Effector memory CD8-positive, alpha-beta T cell (primary cell): ENCODE measurements at places on chromosomes 3 and 15.
A peak's percentile ranks its signal among the peaks of the same experiment; 100 is the strongest.

DNA sequence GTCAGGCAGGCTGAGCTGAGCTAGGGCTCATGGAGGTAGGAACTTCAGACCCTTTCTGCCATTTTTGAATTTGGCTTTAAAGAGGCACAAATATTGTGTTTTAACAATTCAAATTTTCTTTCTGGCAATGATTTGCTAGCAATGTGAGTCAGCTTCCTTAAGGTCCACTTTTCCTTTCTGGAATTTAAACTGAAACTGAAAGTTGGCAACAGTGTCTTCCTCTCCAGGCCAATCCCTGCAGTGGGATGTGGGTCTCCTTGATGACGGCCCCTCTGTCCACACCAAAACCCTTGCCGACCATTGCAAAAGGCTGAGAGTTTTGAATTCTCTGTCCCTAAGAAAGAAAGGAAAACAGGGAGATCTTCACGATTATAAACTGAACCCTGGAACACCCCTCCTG is 27.1 kb downstream of the RPSA start:
- H3K27me3 ChIP-seq, result peaks cover 20% of the 10 kb centered on the region
- no peak for DNase-seq
- H3K4me3 ChIP-seq, result no peak overlapping the region
- no peaks in the 10 kb centered on the region for H3K4me1 ChIP-seq
- no peaks in the 10 kb centered on the region for H3K36me3 ChIP-seq

GRCh38 chr15:70508561-70509281 is 254.6 kb downstream of the UACA start:
- no peak for DNase-seq
- H3K36me3 ChIP-seq, result peaks cover 4% of the 10 kb centered on the region
- peaks cover 38% of the 10 kb centered on the region for H3K4me1 ChIP-seq
- H3K4me3 ChIP-seq, result peak overlapping the region; percentile 73

GRCh38 chr3:173893066-173893465 is 495.5 kb downstream of the NLGN1 start:
- H3K4me1 ChIP-seq, result no peaks in the 10 kb centered on the region
- no peaks in the 10 kb centered on the region for H3K36me3 ChIP-seq
- H3K4me3 ChIP-seq, result no peak overlapping the region
- H3K27ac ChIP-seq, result no peak overlapping the region

DNA sequence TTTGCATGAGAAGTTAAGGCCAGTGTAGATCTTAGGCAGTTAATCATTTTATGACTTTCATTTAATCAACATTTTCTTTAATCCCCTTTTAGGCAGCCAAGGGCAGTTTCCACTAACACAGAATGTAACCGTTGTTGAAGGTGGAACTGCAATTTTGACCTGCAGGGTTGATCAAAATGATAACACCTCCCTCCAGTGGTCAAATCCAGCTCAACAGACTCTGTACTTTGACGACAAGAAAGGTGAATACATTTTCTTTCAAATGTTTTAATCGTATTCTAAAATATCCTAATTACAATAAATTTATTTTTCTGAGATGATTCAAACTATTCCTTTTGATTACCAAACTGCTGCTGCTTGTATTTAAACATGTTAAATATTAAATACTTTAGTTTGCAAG is 843.2 kb downstream of the CADM2 start:
- no peak overlapping the region for H3K27ac ChIP-seq
- no peak overlapping the region for H3K4me3 ChIP-seq
- H3K27me3 ChIP-seq, result no peaks in the 10 kb centered on the region
- DNase-seq, result no peak

DNA sequence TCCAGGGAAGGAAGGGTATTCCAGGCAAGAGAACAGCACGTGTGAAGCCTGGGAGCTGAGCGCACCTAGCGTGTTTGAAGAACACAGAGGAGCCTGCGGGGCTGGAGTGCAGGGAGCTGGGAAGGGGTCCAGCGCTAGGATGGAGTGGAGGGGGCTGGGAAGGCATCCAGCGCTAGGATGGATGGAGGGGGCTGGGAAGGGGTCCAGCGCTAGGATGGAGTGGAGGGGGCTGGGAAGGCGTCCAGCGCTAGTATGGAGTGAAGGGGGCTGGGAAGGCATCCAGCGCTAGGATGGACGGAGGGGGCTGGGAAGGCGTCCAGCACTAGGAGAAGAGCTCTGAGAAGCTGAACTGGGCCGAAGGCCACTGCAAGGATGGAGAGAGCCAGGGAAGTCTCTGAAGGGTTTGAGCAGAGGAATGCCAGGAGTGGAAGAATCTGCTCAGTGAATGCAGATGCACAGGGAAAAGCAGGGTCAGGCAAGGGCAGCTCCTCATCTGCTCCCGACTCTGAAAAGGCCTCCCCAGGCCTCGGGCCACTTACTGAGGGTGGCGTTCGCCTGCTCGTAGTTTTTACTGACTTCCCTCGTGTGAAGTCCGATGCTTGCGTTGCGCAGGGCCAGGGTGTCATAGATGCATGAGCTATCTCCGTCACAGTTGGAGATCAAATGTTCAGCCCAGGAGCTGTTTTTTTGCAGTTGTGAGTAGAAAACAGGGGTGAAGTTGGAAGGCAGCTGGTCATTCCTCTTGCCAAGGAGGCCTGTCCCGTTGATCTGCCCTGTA is 39.8 kb downstream of the MUC20 start:
- H3K4me1 ChIP-seq, result peaks cover 13% of the 10 kb centered on the region
- peaks cover 3% of the 10 kb centered on the region for H3K36me3 ChIP-seq
- H3K27ac ChIP-seq, result no peak overlapping the region
- no peak overlapping the region for H3K4me3 ChIP-seq

DNA sequence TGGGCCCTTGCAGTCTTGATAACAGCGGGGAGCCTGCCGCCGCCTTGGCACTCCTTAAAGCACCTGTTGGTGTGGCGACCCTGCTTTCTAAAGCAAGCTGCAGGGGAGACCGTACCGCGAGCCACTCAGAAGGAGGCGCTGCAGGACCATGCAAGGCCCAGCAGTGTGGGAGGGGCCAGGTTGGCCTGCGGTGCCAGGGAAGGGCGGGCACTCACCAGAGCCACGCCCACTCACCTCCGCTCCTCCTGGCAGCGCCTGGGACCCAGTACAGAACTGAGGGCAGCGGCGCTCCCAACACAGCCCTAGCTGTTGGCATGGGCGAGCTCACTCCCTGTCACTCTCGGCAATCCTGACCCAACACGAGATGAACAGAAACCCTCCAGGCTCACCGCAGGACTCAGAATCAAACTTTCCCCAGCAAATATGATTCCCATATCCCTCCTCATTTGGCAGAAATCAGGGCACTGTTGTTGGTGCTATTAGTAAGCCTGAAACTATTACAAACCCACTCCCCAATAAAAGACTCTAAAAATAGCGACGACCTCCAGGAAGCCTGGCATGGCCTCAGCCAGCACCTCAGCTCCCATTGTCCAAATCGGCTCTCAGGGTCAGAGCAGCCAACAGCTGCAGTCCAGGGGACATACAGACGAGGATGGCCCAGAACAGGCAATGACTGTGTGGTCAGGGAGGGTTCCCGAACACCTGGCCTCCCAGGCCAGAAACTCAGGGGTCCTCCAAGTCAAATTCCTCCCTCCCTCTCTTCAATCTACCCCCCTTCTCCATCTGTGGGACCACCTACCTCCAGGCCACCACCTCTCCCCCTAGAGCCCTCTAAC is 77.2 kb downstream of the TBC1D2B start:
- H3K36me3 ChIP-seq, result peaks cover 57% of the 10 kb centered on the region
- peaks cover 13% of the 10 kb centered on the region for H3K4me1 ChIP-seq
- no peaks in the 10 kb centered on the region for H3K27me3 ChIP-seq

DNA sequence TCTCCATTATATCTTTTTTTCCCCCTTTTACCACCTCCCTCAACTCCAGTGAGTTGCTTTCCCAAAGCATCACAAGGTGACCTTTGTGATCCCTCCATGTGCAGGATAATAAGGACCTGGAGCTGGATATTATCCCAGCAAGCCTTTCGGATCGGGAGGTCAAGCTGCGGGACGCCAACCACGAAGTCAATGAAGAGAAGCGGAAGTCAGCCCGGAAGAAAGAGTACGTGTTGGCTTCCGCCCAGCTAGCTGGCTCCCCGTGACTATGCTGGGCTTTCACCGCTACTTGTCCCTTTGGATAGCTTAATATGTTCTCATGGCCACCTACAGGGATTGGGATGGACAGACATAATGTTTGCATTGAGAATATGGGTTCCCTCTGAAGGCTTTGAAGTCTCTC is 273.7 kb upstream of the UMPS start:
- no peaks in the 10 kb centered on the region for H3K4me1 ChIP-seq
- H3K4me3 ChIP-seq, result no peak overlapping the region
- no peak for DNase-seq
- H3K27me3 ChIP-seq, result peaks cover 58% of the 10 kb centered on the region
- H3K36me3 ChIP-seq, result no peaks in the 10 kb centered on the region

DNA sequence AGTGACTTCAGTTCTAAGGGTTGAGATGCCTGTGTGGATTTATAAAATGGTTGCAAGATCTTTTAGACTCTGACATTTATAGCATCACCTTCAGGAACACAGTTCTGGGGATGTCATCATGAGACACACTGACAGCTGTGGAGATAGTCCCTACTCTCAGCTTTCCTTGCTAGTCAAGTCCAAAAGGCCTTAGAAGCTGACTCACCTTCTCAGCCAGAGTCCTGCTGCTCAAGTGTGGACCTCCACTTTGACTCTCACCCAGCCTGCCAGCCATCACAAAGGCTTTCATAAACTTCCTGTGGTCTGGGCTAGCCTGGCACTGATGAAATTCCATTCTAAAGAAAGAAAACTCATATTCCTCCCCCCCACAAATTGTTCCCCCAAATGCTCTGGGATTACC is 44.8 kb downstream of the TMEM39A start:
- no peak overlapping the region for H3K4me3 ChIP-seq
- H3K36me3 ChIP-seq, result no peaks in the 10 kb centered on the region
- DNase-seq, result no peak
- H3K4me1 ChIP-seq, result no peaks in the 10 kb centered on the region

DNA sequence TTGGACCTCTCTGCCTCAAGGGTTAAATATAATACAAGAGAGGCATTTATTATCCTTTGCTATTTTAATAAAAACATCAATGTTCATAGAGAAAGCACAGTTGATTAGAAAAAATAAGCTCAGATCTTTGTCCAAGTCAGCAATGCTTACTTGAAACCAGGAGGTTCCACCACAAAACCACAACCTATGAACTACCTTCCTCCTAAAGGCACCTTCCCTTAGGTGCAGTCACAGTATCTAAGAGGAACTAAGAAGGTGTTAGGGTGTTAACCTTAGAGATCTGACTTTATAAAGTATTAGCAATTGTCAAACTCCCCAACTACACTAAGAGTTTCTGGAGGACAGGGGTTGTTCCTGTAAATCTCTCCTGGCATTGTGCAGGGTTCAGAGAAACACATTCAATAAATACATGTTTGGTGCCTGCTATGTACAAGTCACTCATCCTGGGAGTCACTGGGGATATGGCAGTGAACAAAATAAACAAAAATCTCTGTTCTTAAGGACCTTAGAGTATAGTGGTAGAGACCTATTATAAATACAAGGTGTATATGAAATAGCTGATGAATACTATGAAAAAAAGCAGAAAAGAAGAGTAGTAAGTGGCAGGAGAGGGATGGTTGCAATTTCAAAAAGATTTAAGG is 208.6 kb downstream of the NFKBIZ start:
- H3K27ac ChIP-seq, result peak overlapping the region; percentile 33
- H3K27me3 ChIP-seq, result no peaks in the 10 kb centered on the region
- no peaks in the 10 kb centered on the region for H3K36me3 ChIP-seq
- peak overlapping the region; percentile 33 for H3K4me3 ChIP-seq
- DNase-seq, result peak; percentile 23

DNA sequence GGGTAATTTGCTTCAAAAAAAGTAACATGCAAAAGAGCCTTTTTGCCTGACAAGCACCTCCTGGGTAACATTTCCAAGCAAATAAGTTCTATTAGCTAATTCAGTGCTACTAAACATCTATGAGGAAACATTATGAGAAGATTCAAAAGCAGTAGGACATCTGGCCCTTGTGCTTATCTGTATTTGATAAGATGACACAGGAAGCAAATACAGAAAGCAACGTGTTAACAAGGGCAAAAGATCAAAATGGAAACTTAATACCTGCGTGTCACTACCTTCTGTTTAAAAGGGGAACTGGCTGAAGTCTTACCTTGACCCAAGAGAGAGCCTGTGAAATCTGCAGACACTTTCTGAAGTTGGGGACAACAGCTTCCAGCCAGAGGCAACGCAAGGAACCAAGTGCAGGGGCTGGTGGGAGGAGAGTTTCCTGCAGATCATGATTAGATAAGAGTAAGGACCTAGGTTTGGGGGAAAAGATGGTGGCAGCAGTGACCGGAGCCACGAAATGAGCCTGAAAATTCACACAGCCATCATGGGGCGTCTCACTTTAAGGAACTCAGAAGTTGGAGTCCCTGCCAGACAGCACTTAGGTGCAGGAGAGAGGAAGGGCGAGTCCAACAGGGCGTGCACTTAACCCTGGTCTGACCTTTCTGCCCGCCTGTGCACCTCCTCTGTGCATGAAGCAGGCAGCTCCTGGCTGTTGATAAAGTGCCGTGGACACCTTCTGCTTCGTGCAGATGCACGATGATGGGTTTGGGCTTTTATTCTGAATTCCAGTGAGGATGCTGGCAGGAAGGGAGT is 153.6 kb upstream of the BHLHE40 start:
- H3K4me1 ChIP-seq, result peaks cover 69% of the 10 kb centered on the region
- H3K27me3 ChIP-seq, result no peaks in the 10 kb centered on the region
- H3K36me3 ChIP-seq, result peaks cover 42% of the 10 kb centered on the region

- no peaks in the 10 kb centered on the region for H3K4me1 ChIP-seq
- H3K27ac ChIP-seq, result no peak overlapping the region
- peaks cover 3% of the 10 kb centered on the region for H3K36me3 ChIP-seq
- no peak overlapping the region for H3K4me3 ChIP-seq
- H3K27me3 ChIP-seq, result peaks cover 62% of the 10 kb centered on the region
These were observed 10.2 kb upstream of the CCDC33 start for GRCh38 chr15:74225928-74226327.

DNA sequence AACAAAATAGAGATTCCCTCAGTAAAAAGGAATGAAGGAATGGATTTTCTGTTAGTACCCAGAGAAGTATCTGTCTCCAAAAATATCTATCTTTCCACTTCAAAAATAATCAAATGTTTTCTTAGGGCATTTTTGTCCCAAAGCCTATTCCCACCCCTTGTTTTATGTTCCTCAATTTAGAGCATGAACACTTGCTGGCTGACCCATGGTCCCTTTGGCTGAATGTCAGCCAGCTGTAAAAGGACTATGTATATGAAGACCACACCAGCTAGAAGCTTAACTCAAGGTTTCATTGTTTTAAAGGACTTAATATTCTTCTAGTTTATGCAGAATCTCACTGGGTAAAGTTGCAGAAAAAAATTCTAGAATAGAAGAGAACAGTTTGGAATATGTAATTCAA is 931.2 kb downstream of the MCTP2 start:
- H3K4me1 ChIP-seq, result no peaks in the 10 kb centered on the region
- H3K27ac ChIP-seq, result no peak overlapping the region
- no peak overlapping the region for H3K4me3 ChIP-seq
- DNase-seq, result no peak
- H3K27me3 ChIP-seq, result no peaks in the 10 kb centered on the region
- no peaks in the 10 kb centered on the region for H3K36me3 ChIP-seq
